ENCODE measurements at places on chromosomes 6 and 20. TPM values are rescaled to one million over a fixed set of nuclear protein-coding genes. Genes with fewer than 3 reads are reported as not detected.

DNA sequence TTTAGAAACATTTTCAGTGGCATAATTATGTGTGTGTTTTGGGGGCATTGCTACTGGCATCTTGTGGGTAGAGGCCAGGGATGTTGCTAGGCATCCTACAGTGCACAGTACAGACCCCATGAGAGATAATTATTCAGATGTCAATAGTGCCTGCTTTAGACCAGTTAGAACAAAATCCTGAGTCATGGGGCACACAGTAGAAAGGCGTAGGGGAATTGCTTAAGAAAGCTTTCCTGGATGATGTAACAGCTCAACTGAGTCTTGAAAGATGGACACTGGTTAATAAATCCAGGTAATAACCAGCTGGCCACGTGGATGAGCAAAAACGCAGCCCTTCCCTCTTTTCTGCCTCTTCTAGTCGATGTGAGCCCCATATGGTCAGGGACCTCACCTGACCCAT is 51.1 kb downstream of the KCNB1 start:
- no peaks in the 10 kb centered on the region for H3K27me3 ChIP-seq
- no peaks in the 10 kb centered on the region for H3K36me3 ChIP-seq
- no peak for DNase-seq
- no peak overlapping the region for H3K4me3 ChIP-seq

DNA sequence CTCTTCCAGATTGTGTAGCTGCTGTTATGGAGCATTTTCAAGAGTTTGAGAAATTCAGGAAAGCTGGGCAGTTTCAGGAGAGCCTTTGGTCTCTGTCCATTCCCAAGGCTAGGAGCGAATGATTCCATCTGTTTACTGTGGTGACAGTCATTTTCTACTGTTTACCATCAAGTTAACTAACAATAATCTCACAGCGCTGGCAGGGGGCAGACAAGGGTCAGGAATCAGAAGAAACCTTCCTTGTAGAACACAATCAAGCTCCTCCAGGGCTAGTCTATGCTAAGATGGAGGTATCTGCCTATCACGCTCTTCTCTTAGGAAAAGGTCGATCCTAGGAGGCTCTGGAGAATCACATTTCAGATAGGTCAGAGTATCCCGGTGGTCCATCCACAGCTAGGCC is 293.9 kb downstream of the KIF16B start:
- H3K36me3 ChIP-seq = no peaks in the 10 kb centered on the region
- H3K27ac ChIP-seq = no peak overlapping the region
- no peak overlapping the region for H3K4me3 ChIP-seq

- H3K27ac ChIP-seq = no peak overlapping the region
- H3K4me3 ChIP-seq = no peak overlapping the region
- H3K27me3 ChIP-seq = no peaks in the 10 kb centered on the region
- no peaks in the 10 kb centered on the region for H3K4me1 ChIP-seq
- no peak for DNase-seq
- no peaks in the 10 kb centered on the region for H3K36me3 ChIP-seq
Measured at GRCh38 chr6:89260310-89260709, 43.2 kb upstream of the GABRR1 start.

Gene SLC17A1
- total RNA-seq = not detected

Gene MOG
- not detected for total RNA-seq

Gene TMEM244
- total RNA-seq = not detected

Gene TMEM170B
- 10.5 TPM for total RNA-seq

Data from sigmoid colon (tissue), 7 donors.